GM12892 (cell line): ENCODE measurements at places on chromosomes 4 and X.

GRCh38 chr4:114964026-114964425, 149.4 kb downstream of the NDST4 start:
- DNase-seq = no peak

GRCh38 chr4:168634276-168634802, 137.5 kb downstream of the PALLD start:
- no peak for DNase-seq

GRCh38 chrX:18896680-18897544, 87.0 kb downstream of the PHKA2 start:
- no peak for DNase-seq

DNA sequence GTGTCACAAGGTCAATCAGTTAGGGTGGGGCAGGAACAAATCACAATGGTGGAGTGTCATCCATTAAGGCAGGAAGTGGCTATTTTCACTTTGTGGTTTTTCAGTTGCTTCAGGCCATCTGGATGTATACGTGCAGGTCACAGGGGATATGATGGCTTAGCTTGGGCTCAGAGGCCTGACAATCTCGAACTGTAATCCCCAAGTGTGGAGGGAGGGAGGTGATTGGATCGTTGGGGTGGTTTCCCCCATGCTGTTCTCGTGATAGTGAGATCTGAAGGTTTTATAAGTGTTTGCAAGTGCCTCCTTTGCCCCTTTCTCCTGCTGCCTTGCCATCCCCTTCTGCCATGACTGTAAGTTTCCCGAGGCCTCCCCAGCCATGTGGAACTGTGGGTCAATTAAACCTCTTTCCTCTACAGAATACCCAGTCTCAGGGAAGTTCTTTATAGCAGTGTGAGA, 36.7 kb upstream of the STS start:
- DNase-seq = no peak

DNA sequence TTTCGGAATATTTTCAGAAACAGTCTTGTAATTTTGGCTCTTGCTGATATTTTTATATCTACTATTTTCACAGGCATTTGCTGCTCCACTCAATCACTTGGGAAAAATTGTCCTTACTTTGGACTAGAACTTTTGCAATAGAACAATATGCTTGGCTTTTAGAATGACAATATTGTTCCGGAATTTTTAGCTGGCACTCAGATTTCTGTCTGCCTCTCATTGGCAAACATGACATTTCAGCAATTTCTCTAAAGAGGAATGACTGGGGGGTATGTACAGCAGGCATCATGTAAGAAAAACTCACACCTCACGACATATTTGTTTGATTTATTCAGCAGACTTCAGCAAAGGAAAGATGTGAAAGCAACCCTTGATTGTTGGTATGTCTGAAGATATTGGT, 243.6 kb upstream of the GPRIN3 start:
- DNase-seq = no peak

- DNase-seq = no peak
These were observed 150.4 kb downstream of the MID1 start for GRCh38 chrX:10470009-10470408.

- DNase-seq = peak; percentile 86
These were observed 9.9 kb downstream of the TNIP2 start for GRCh38 chr4:2745981-2746806.

GRCh38 chr4:122917731-122918130, 4.7 kb downstream of the NUDT6 start:
- DNase-seq = no peak

DNA sequence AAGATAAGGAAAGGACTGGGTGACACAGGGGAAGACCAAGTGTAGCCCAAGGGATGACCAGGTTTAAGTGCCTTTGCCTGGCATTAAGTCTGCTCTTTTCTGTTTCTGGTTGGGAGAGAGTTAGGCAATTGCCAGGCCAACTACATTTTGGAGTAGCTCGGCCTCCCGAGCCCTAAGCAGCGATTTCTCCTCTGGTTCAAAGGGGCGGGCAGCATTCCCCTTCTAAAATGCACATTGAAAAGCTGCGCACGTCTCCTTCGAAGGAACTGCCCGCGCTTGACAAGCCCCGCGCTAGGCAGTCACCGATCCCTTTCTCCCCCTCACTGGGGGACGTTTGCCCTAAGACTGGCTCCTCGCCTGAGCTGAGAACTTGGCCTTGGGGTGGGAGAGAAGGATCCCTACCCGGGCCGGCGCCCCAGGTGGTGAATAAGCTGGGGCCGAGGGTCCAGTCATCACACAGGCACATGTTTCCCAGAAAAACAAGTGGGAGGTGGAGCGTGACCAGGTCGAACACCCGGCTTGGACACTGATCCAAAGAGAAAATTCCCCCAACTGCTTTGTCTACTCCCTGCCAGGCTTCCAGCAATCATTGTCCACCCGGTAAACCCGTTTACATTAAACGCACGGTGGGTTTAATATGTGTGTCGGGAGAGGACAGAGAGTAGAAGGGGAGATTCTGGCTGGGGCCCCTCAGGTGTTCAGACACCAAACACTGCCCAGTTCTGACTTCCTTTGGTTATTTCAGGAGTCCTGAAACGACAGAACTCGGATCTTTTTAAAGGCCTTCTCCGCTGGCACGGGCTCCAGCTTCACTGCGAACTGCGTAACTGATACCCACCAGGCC, 4.0 kb downstream of the ARX start:
- no peak for DNase-seq
